Neural crest cell (in vitro differentiated cells): ENCODE measurements at places on chromosomes 7 and 10. TPM values are rescaled to one million over a fixed set of nuclear protein-coding genes. Genes with fewer than 3 reads are reported as not detected.

TMEM176B gene
- 2.2 and 3.1 TPM in 2 replicates for total RNA-seq

SMKR1 gene
- total RNA-seq, result 2.5 and 5.3 TPM in 2 replicates

CPA2 gene
- 0.55 and 1.2 TPM in 2 replicates for total RNA-seq

FFAR4 gene
- 0.09 TPM in 1 of 2 replicates, not detected in the other for total RNA-seq

LBX1 gene
- total RNA-seq, result 1.0 and 1.1 TPM in 2 replicates

ATOH7 gene
- 0.20 and 0.84 TPM in 2 replicates for total RNA-seq

METTL2B gene
- total RNA-seq, result 50.5 and 51.5 TPM in 2 replicates

ADCY1 gene
- 13.7 and 14.2 TPM in 2 replicates for total RNA-seq

HOGA1 gene
- 0.23 and 0.36 TPM in 2 replicates for total RNA-seq

LIPK gene
- not detected in 2 replicates for total RNA-seq

TMEM196 gene
- 0.55 and 0.65 TPM in 2 replicates for total RNA-seq

DNA sequence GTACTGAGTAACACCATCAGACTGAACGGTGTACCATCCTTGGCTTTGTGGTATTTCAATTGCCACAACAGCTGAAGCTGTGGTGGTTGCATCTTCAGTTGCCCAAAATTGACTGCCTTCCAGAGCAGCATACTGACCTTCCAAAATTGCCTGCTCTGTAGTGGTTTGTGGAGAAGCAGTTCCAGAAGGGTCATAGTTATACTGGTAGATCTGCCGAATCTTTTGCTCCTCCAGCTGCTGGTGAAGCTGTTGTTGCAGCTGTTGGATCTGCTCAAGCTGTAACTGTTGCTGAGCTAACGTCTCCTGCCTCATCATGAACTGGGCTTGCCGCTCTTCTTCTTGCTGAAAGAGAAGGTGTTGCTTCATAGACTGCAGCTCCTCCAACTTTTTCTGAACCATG, 212.2 kb downstream of the PCLO start:
- H3K4me3 ChIP-seq, result no peak overlapping the region
- no peaks in the 10 kb centered on the region for H3K36me3 ChIP-seq
- no peaks in the 10 kb centered on the region for H3K27me3 ChIP-seq

GRCh38 chr10:73887294-73888039, 13.1 kb upstream of the CAMK2G start:
- H3K27ac ChIP-seq, result peak overlapping the region; percentile 4
- no peaks in the 10 kb centered on the region for H3K27me3 ChIP-seq
- no peak overlapping the region for H3K4me3 ChIP-seq
- H3K36me3 ChIP-seq, result no peaks in the 10 kb centered on the region

DNA sequence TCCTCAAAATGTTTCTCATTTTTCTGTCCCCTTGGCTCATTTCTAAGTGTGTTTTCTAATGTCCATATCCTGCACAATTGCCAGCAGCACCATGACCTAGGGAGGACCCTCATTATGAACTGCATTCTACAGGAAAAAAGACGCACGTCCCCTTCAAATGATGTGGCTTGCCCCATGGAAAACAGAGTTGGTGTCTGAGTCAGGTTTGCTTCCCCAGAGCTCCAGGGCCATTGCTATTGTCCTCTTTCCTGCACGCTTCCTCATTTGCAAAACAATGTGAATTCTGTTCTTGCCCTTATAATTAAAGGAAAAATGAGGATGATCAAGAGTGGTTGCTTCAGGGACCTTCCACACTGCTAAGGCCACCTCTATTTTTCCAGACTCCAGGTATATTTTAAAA, 14.7 kb upstream of the ASB4 start:
- H3K27ac ChIP-seq, result peak overlapping the region; percentile 97
- peak overlapping the region; percentile 69 for H3K4me3 ChIP-seq

DNA sequence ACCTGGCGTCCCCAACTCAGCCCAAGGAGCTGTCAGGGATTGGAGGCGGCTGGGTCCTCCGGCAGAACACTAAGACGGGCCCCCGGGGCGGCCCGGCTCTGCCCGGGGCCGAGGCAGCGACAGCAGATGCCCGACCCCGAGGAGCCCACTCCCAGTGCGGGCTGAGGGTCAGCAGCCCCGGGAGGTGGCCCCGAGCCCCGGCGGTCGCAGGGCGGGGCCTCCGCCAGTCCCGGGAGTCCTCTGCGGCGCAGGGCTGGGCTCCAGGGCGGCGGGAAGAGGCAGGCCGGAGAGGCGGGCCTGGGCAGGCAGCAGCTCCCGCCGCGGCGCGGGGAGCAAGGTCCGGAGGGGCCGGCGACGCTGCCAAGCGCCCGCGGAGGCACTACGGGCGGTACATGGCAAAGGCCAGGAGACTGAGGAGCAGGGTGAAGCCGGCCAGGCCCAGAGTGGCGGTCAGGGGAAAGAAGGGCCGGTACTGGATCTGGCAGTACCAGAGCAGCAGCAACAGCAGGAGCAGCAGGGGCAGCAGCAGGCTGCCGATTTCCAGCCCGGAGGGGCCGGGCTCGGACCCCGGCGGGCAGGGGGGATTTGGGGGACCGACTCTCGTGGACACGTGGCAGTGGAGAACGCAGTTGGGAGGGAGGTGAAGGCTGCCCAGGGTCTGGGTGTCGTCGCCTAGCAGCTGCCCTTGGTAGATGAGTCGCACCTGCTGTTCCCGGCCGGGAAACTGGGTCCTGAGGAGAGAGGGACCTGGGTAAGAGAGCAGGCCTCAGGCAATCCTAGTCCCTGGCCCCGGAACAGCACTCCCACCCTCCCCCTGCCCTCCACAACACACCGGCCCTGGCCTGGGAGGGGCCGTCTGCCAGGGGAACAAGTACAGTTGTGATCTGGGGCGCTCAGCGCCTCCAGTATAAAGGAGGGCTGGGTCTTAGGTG, 827 bp upstream of the FASTK start:
- peak overlapping the region; percentile 91 for H3K4me3 ChIP-seq
- peaks cover 4% of the 10 kb centered on the region for H3K36me3 ChIP-seq
- peaks cover 35% of the 10 kb centered on the region for H3K4me1 ChIP-seq
- H3K27ac ChIP-seq, result peak overlapping the region; percentile 50

DNA sequence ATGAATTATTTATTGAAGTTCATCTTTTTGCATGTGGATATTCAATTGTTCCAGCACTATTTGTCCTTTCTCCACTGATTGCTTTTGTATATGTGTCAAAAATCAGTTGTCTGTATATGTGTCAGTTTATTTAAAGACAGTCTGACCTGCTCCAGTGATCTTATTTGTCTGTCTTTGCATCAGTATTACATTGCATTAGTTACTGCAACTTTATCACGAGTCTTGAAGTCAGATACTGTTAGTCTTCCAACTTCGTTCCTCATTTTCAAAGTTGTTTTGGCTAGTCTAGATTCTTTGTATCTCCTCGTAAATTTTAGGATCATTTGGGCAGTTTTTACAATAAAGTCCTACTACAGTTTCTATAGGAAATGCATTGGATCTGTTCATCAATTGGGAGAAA, 166.4 kb downstream of the CELF2 start:
- peaks cover 13% of the 10 kb centered on the region for H3K4me1 ChIP-seq
- H3K36me3 ChIP-seq, result peaks cover 63% of the 10 kb centered on the region
- no peak for DNase-seq
- H3K27ac ChIP-seq, result no peak overlapping the region
- H3K4me3 ChIP-seq, result no peak overlapping the region
- no peaks in the 10 kb centered on the region for H3K27me3 ChIP-seq

GRCh38 chr7:92798517-92799249, 37.7 kb downstream of the CDK6 start:
- H3K27me3 ChIP-seq, result no peaks in the 10 kb centered on the region
- no peak for DNase-seq
- peaks cover 8% of the 10 kb centered on the region for H3K4me1 ChIP-seq
- H3K4me3 ChIP-seq, result no peak overlapping the region

GRCh38 chr10:11164551-11164802, 146.8 kb downstream of the CELF2 start:
- peaks cover 53% of the 10 kb centered on the region for H3K4me1 ChIP-seq
- peak overlapping the region; percentile 95 for H3K4me3 ChIP-seq
- H3K36me3 ChIP-seq, result peaks cover 11% of the 10 kb centered on the region
- peak overlapping the region; percentile 91 for H3K27ac ChIP-seq
- H3K27me3 ChIP-seq, result no peaks in the 10 kb centered on the region

GRCh38 chr7:77662869-77663268, 33.4 kb upstream of the RSBN1L start:
- no peaks in the 10 kb centered on the region for H3K4me1 ChIP-seq
- H3K36me3 ChIP-seq, result no peaks in the 10 kb centered on the region
- no peaks in the 10 kb centered on the region for H3K27me3 ChIP-seq
- H3K27ac ChIP-seq, result no peak overlapping the region

DNA sequence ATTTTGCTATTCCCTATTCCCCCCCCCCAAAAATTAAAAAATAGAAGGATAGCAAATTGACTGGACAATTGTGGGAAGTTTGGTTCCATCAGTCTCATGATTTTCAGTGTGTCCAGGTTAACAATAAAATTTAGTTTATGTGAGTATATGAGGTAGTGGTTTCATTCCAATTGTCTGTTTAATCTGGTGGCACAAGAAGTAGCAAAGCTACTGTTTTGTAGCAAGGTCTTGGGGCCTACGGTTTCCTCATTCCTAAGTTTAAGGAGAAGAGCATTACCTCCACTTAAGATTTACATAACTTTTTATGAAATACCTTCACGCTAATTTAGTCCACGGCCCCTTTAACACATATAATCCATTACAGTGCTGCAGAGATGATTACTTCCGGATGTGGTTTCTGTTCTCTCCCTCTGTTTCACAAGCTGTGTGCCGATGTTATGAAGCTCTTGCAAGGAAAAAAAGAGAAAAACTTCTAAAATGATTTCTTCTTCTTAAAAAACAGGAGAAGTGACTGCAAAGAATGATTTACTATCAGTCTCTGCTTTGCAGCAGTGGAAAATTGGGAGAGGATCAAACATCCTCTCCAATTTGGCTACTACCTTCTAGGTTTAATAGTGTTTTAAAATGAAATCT, 32.7 kb upstream of the NPVF start:
- peaks cover 3% of the 10 kb centered on the region for H3K27me3 ChIP-seq
- no peak for DNase-seq
- H3K36me3 ChIP-seq, result no peaks in the 10 kb centered on the region
- H3K27ac ChIP-seq, result no peak overlapping the region
- H3K4me3 ChIP-seq, result no peak overlapping the region

GRCh38 chr10:67827811-67828210, 10.2 kb downstream of the DNAJC12 start:
- no peak for DNase-seq
- H3K4me1 ChIP-seq, result no peaks in the 10 kb centered on the region
- no peaks in the 10 kb centered on the region for H3K27me3 ChIP-seq
- no peaks in the 10 kb centered on the region for H3K36me3 ChIP-seq

DNA sequence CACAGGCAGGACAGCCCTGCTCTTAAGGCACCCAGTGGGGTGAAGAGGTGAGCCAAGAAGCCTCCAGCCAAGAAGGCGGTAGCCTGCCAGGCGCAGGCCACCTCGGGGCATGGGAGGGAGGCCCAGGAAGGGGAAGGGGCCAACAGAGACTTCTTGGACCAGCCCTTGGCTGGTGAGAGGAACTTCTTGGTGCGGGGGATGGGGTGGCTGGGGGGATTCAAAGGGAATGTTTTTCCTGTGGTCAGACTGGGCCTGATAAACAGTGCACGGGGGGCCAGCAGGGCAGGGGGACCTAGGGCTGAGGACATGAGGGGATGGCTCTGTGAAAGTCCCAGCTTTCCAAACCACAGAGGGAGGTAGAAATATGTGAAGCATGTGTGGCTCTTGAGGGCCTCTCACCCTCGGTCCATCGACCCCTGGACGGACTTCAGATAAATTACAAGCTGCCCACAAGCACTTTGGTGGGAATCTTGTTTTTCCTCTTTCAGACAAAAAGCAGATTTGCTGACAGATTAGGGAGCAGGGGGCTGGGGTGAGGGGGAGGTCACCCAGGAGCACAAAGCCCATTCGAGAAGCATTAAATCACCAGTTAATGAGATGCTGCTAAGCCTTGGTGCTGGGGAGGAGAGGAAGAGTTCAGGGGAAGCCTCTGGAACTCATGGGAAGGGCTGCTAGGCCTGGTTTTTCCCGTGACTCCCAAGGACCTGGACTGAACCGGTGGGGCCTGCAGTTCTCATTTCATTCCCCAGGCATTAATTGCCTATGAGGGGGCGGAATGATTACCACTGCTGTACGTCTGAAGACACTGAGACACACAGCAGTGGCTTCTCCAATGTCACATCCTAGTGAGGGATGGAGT, 11.3 kb downstream of the CRYGN start:
- peaks cover 25% of the 10 kb centered on the region for H3K4me1 ChIP-seq
- no peak for DNase-seq
- no peaks in the 10 kb centered on the region for H3K27me3 ChIP-seq

GRCh38 chr7:94450044-94450697, 55.5 kb downstream of the COL1A2 start:
- no peak for DNase-seq
- H3K4me1 ChIP-seq, result no peaks in the 10 kb centered on the region
- H3K27me3 ChIP-seq, result no peaks in the 10 kb centered on the region
- no peak overlapping the region for H3K27ac ChIP-seq

DNA sequence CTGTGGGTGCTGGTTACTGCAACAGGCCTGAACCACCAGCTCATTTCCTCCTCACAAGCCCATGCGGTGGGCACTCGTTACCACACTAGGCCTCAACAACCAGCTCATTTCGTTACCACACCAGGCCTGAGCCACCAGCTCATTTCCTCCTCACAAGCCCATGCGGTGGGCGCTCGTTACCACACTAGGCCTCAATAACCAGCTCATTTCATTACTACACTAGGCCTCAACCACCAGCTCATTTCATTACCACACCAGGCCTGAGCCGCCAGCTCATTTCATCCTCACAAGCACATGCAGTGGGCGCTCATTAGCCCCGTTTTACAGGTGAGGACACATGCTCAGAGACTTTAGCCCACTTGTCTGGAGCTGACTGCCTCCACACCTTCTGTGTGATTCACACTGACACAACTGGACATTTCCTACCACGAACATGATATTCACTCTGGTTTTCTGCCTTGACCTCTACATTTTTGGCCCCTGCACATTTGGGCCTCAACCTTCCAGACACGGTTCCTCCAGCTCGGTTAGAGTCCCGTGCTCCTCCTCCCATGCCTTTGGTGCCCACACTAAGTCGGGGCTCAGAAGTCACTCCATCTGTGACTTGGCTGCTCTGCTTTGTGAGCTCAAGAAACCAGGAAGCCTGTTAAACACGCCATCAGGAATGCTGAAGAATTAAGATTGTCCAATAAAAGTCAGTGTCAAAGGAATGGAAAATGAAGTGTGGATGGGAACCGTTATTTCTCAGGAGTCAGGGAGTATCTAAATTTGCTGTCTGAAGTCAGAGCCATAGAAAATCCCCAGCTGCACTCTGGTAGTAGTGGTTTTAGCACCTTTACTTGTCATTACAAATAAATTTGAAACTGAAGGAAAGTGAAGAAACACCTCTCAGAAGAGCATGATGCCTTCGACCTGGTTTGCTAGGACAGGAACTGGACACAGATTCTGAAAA, 55.8 kb upstream of the LANCL2 start:
- peaks cover 17% of the 10 kb centered on the region for H3K27me3 ChIP-seq
- no peak overlapping the region for H3K4me3 ChIP-seq
- peaks cover 4% of the 10 kb centered on the region for H3K36me3 ChIP-seq
- H3K4me1 ChIP-seq, result no peaks in the 10 kb centered on the region
- H3K27ac ChIP-seq, result no peak overlapping the region
- no peak for DNase-seq

GRCh38 chr10:51617576-51618235, 81.7 kb downstream of the CSTF2T start:
- no peaks in the 10 kb centered on the region for H3K4me1 ChIP-seq
- no peak for DNase-seq
- H3K4me3 ChIP-seq, result no peak overlapping the region
